Stimulated activated CD4-positive, alpha-beta T cell treated with anti-CD3 and anti-CD28 coated beads, Interleukin-4, amount 100 ng/mL, for 48 hours (primary cell): ENCODE measurements at places on chromosomes 3 and 15.

- no peak for DNase-seq
Measured at GRCh38 chr3:24533561-24534193, 39.0 kb upstream of the THRB start.

DNA sequence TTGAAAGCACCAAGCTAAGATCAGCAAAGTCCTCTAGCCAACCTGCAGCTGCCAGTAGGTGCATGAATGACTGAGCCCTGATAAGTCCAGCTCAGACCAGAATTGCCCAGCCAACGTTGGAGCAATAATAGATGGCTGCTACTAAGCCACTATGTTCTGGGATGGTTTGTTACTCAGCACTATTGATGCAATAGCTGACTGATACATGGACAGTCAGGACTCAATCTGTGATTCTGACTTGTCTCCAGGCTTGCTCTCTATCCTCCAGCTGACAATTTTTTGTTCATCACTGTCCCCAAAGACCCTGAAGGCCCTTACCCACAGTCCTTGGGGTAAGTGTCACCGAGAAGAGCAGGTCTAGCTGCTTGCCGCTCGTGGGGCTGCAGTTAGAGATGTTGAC lies 55.3 kb downstream of the CDCP1 start:
- DNase-seq = no peak

GRCh38 chr3:17936736-17937480 lies 194.5 kb upstream of the TBC1D5 start:
- no peak for DNase-seq

DNA sequence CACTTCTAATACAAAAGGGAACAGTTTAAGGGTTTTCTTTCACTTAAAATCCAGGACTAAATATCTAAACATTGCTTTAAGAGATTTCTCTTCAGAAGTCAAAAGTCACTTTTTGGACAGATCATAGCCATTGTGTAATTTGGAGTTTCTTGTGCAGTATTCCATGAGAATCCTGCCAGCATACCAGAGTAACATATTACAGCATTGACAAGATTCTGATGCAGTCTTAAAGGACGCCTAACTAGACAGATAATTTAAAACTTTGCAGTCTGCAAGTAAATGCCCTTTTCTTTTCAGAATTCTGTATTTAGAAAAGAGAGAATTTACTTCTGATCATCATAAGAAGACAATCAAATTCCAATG lies 17.5 kb upstream of the IGSF10 start:
- no peak for DNase-seq

- DNase-seq = no peak
Measured at GRCh38 chr3:31448882-31449243, 83.9 kb upstream of the STT3B start.

GRCh38 chr3:195596765-195597171 lies 13.0 kb upstream of the APOD start:
- DNase-seq = no peak

DNA sequence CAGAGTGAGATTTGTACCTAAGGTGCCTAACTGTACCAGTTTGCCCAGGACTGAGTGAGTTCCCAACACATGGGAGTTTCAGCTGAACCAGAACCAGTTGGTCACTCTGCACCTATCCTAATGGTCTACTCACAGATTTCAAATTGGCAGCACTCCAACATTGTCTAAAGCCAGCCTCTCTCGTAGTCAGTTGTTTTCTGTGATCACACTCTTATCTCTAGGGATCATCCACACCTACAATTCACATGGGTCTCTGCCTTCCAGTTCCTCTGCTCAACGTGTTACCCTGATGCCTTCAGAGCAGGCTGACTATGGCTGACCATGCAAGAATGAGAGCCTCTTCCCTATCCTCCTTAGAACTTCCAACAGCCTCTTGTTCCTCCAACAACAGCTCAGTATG lies 624.8 kb downstream of the NTRK3 start:
- no peak for DNase-seq

DNA sequence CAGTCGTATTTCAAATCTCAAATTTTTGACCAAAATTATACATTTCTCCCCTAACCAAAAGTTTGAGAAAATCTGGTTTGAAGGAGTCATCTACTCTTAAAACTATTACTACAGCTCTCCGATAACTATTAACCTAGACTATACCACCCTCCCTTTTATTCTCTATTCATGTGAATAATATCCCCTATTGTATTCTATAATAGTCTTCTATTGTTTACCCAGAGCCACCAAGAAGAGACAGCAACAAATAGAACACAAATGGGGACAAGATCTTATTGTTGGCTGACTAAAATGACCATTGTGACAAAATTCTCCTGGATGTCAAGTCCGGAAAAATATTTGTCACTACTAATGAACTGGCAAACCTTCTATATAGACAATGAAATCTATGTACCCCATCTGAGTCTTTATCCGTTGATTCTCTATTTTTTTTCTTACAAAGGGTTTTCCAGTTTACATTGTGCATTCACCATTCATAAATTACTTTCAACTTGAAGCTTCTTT lies 618.0 kb downstream of the CADM2 start:
- no peak for DNase-seq

GRCh38 chr3:189053322-189053721 lies 118.4 kb upstream of the TPRG1 start:
- no peak for DNase-seq

GRCh38 chr15:60346077-60346476 lies 51.7 kb downstream of the ANXA2 start:
- DNase-seq = no peak

- DNase-seq = no peak
Measured at GRCh38 chr3:189169728-189170127, 2.0 kb upstream of the TPRG1 start.

GRCh38 chr3:43526956-43527355 lies 94.9 kb downstream of the ANO10 start:
- DNase-seq = no peak

GRCh38 chr3:70716832-70717231 lies 404.4 kb upstream of the MDFIC2 start:
- no peak for DNase-seq

GRCh38 chr3:196842567-196843434 lies 24.9 kb upstream of the SENP5 start:
- DNase-seq = no peak

DNA sequence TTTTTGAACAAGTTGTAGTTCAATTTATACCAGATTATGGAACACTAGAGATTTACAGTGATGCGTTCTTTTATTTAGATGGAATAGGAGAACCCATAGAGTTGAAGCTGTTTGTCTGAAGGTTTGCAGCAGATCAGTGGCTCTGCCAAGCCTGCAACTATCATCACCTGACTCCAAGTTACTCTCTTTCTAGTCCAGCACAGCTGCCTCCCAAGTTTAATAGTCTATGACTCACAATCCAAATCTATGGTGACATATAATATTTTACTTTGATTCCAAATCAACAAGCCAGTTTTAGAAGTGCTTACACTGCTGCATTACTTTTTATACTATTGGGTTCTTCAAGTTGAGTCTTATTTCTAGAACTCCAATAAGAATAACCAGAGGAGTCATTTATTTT lies 400.4 kb downstream of the LPP start:
- DNase-seq = no peak

DNA sequence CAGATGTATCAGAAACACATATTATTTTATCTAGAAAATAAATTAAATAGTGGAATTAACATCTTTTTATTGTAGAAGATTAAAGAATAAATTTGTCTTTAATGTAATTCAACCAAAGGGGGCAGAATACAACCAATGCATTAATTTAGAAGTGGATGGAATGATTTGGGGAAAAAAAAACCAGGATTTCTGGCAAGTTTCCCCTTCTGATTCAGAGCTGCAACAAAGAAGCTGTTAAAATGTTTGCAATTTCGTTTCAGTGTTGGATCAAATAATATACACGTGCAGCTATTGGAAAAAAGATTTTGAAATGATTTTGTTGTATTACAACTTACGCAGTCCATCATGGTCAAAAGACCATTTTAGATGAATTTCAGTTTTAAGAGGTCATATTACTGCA lies 71.6 kb upstream of the ZNF280D start:
- DNase-seq = no peak

DNA sequence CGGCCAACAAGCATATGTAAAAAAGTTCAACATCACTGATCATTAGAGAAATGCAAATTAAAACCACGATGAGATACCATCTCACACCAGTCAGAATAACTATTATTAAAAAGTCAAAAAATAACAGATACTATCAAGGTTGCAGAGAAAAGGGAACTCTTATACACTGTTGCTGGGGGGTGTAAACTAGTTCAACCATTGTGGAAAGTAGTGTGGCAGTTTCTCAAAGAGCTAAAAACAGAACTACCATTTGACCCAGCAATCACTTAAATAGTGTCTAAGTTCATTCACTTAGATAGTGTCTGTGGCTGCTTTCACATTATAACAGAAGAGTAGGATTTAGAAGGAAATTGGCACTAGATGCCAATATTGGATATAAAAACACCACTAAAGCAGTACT lies 49.7 kb downstream of the CGGBP1 start:
- no peak for DNase-seq

GRCh38 chr3:31008994-31009393 lies 114.5 kb upstream of the GADL1 start:
- DNase-seq = no peak

DNA sequence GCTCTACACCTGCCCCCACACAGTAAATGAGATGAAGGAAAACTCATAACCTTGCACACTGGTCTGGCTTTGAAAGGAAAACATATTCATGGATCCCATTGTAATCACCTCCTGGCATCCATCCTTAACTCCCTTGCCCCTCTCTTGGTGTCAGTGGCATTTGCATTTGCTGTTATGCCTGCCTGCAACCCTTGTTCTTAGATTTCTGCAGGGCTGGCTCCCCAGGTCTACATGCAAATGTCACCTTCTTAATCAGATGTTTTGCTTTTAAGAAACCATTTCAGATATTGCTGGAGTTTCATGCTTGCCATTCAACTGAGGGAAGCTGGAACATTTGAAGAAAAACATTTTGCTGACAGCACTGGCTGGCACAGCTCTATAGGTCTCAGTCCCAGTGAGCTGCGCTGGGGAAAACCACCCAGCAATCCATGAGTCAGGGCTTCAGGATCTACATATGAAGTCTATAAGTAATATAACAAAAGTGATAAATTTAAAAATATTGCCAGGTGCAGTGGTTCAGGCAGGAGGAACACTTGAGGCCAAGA lies 19.1 kb downstream of the LRRC2 start:
- DNase-seq = no peak

GRCh38 chr15:92839696-92840095 lies 60.4 kb upstream of the CHD2 start:
- no peak for DNase-seq

DNA sequence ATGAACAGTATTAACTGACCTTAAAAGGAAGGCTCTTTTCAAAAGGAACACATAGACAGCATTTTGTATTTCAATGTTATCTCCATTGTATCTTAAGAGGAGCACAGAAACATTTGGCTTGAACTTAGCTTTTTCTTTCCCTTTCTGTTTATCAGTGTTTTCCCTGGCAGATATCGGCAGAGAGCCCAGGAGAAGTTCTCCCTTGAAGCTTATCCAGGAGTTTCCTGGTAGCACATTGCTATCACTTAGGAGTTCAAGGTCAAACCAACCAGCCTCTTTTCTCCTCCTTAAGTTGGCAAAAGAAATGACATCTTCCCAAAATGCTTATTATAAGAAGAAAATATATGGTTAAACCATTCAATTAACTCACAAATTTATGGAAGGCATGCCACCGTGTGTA lies 344.6 kb upstream of the UBE2E2 start:
- DNase-seq = no peak

DNA sequence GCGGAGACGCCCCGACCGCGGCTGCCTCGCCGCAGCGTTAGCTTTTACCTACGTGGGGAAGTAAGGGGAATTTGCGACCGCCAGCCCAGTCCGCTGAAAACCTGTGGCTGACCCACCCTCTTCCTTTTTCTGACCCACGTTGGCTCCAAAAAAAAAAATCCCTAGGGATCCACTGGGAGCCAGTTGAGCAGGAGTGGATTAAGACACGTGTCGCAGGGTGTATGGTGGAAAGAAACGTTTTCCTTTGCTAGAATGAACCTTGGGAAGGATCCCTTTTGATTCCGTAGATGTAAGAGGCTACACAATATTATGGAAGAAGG lies 575 bp upstream of the PCYT1A start:
- no peak for DNase-seq

- no peak for DNase-seq
Measured at GRCh38 chr3:152469248-152470025, 200.7 kb downstream of the MBNL1 start.

GRCh38 chr3:73542136-73542535 lies 82.6 kb downstream of the PDZRN3 start:
- DNase-seq = no peak

DNA sequence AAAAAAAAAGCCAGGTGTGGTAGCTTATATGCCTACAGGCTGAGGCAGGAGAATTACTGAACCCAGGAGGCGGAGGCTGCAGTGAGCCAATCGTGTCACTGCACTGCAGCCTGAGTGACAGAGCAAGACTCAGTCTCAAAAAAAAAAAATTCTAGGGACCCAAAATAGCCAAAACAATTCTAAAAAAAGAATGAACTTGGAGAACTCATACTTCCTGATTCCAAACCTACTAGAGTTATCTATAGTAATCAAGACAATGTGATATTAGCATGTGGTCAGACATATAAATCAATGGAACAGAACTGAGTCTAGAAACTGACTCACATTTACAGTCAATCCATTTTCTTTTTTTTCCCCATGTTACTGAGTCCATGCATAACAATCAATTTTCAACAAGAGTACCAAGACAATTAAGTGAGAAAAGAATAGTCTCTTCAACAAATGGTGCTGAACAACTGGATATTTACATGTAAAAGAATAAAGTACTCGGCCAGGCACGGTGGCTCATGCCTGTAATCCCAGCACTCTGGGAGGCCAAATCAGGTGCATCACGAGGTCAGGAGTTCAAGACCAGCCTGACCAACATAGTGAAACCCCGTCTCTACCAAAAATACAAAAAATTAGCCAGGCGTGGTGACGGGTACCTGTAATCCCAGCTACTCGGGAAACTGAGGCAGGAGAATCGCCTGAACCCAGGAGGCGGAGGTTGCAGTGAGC lies 11.9 kb downstream of the PRKAR2A start:
- DNase-seq = no peak

- DNase-seq = no peak
Measured at GRCh38 chr3:76405196-76405595, 619.8 kb upstream of the ZNF717 start.

DNA sequence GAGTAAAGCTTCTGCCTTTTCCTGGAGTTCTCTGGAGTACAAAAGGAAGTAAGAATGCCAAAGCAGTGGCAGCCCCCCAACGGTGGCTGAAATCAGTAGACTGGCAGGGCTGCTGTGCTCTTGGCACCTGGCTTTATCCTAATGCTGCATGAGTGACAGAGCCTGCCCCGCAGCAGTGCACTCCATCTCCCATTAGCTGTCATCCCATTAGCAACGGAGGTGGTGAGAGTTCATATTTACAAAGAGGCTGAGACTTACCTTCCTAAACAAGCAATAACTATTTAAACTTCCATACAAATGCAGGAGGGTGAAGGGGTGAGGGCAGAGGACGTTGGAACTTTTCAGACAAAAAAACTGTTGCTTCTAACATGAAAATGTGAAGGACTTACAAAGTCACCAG lies 51.9 kb downstream of the SERPINI1 start:
- no peak for DNase-seq

DNA sequence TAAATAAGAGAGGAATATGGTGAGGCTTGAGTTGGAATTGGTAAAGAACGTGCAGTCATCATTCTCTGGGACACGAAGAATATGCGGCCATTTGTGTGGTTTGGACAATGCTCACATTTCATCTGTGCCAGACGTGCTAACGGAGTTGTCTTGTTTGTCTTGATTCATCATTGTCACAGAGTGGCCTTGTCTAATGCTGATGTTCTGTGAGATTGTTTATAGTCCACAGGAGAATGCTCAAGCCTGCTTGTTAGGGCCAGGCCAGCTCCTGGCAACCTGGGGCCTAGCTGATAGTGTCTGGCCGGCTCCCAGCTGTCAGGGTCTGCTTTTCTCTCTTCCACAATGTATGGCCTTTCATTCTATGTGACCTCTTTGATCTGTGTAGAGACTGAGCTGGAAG lies 384.7 kb downstream of the EDEM1 start:
- no peak for DNase-seq
